ENCODE measurements at places on chromosomes 11 and 22.

DNA sequence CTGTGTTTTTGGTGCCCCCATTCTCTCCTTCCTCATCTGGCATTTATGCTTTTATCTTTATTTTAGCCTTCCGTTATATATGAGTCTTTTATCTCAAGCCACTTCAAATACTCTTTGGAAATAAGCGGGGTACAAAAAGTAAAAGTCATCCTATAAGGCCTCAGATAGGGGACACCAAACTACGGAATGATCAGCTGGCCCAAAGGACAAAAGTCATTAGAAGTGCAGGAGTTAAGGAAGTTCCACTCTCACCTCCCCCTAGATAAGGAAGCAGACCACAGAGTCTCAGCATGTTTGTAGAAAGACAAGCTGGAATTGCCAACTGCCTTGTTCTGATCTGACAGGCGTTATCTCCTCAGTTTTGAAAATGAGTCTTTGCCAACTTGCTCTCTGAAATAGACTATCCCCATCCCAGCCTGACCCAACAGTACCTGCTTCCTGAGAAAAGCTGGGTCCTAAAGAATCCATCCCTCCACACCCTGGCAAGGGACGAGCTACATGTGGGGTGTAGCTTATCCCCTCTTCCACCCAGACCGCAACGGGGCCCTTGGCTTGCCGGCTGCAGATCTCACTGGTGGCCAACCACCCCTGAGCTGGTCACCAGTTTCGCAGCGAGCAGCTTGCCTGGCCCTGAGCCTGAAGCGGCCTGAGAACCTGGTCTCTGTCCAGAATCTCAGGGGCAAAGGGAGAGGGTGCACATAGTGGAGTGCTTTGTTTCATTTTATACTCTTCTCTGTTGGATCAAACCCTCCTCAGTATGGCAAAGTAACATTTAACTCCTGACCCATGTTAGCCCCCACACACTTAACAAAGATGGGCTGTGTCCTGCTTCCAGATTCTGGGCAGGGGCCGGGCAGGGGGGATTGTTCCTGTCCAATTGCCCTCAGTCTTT, 13.8 kb downstream of the FADS2 start:
- H3K27ac ChIP-seq, result peak overlapping the region; percentile 42
- peaks cover 35% of the 10 kb centered on the region for H3K36me3 ChIP-seq
- H3K27me3 ChIP-seq, result no peaks in the 10 kb centered on the region
- no peaks in the 10 kb centered on the region for H3K4me1 ChIP-seq

DNA sequence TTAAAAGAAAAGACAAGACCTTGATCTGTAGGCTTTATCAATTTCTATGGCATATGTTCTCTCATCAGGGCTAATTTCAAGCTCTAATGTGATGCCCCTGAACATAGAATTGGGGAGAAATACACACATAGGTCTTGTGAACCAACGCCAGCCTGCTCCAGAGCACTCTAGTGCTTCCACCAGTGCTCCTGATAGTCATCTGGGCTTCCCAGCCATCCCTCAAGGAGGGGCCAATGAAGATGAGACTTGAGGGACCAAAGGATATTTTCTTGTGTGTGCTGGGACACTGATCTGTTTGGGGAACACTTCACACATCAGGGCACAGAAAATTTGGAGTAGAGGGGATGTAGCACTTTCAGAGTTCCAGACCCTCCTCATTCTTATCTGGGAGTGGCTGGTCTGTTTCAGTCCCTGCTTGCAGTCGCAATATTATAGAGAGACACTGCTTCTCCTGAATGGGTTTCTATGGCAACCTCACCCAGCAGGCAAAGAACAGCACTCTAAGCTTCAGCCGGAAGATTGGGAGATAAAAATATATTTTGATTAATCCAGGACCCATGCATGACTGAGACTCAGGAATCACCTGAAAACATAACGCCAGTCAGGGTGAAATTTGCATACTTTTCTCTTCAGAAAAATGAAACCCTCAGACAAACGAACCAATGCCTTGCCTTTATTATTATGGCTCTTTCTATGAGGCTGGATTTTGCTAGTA, 28.4 kb upstream of the SCN3B start:
- no peak overlapping the region for H3K4me3 ChIP-seq
- no peaks in the 10 kb centered on the region for H3K4me1 ChIP-seq

- H3K27me3 ChIP-seq, result no peaks in the 10 kb centered on the region
- peak overlapping the region; percentile 86 for H3K4me3 ChIP-seq
- no peak for DNase-seq
- peaks cover 49% of the 10 kb centered on the region for H3K4me1 ChIP-seq
Observed at GRCh38 chr11:120339394-120339890, 3.2 kb downstream of the ARHGEF12 start.

- no peak overlapping the region for H3K4me3 ChIP-seq
- H3K36me3 ChIP-seq, result no peaks in the 10 kb centered on the region
- H3K27me3 ChIP-seq, result no peaks in the 10 kb centered on the region
- H3K4me1 ChIP-seq, result peaks cover 14% of the 10 kb centered on the region
- no peak for DNase-seq
Observed at GRCh38 chr11:119415966-119416365, 7.0 kb downstream of the THY1 start.

DNA sequence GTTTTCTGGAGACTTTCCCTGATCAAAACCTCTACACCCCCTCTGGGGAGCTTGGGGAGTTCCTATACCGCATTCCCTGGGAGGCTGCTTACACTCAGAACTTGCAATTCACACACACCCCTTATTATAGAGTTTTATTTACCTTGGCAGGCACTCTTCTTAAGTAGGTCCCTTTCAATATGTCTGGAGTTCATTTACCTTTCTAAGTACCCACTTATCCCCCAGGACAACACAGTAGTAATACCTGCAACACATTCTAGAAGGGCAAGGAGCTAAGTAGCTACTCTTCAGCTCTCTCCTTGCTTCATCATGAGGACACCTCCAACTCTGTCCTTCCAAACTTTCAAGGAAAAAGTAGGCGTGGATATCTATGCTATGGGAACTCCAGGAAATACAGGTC, 127.8 kb upstream of the ANO3 start:
- H3K27me3 ChIP-seq, result no peaks in the 10 kb centered on the region
- H3K27ac ChIP-seq, result no peak overlapping the region
- no peaks in the 10 kb centered on the region for H3K36me3 ChIP-seq
- no peaks in the 10 kb centered on the region for H3K4me1 ChIP-seq
- H3K4me3 ChIP-seq, result no peak overlapping the region
- no peak for DNase-seq

- H3K27me3 ChIP-seq, result no peaks in the 10 kb centered on the region
- H3K36me3 ChIP-seq, result no peaks in the 10 kb centered on the region
- no peak overlapping the region for H3K4me3 ChIP-seq
- no peak overlapping the region for H3K27ac ChIP-seq
- DNase-seq, result no peak
Observed at GRCh38 chr11:83438438-83438837, 152.3 kb upstream of the CCDC90B start.

- H3K27ac ChIP-seq, result no peak overlapping the region
- H3K4me3 ChIP-seq, result no peak overlapping the region
- no peak for DNase-seq
- H3K4me1 ChIP-seq, result peaks cover 59% of the 10 kb centered on the region
- no peaks in the 10 kb centered on the region for H3K27me3 ChIP-seq
- peaks cover 59% of the 10 kb centered on the region for H3K36me3 ChIP-seq
Observed at GRCh38 chr11:118896472-118896913, 12.8 kb downstream of the CXCR5 start.
